ENCODE measurements at places on chromosomes 1 and 21. TPM values are rescaled to one million over a fixed set of nuclear protein-coding genes. Genes with fewer than 3 reads are reported as not detected.

DNA sequence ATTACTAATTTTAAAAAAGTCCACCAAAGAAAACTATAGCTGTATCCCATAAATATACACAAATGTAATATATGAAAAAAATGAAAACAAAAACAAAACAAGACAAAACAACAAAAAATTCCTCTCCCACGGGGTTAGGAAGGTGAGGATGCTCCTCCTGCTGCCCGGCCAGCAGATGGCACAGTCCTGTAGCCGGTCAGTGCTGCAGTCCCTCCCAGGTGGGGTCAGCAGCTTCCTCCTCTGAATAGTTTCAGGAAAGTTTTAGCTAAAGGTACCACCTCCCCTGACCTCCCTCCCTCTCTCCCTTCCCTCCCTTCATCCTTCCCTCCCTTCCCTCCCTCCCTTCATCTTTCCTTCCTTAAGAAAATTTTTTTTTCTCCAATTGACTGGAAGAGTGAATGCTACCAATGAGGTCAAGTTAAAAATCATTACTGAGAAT is 67.8 kb upstream of the BCL10 start:
- no peak for DNase-seq

WNT4 gene
- 0.22 TPM for total RNA-seq

PLEKHA6 gene
- total RNA-seq: 18.9 TPM

GRCh38 chr1:26078286-26079177 is 11.1 kb upstream of the TRIM63 start:
- DNase-seq: no peak

- DNase-seq: no peak
Measured at GRCh38 chr1:205593532-205593931, 38.3 kb downstream of the ELK4 start.
